ENCODE measurements at places on chromosomes 3 and 15.

DNA sequence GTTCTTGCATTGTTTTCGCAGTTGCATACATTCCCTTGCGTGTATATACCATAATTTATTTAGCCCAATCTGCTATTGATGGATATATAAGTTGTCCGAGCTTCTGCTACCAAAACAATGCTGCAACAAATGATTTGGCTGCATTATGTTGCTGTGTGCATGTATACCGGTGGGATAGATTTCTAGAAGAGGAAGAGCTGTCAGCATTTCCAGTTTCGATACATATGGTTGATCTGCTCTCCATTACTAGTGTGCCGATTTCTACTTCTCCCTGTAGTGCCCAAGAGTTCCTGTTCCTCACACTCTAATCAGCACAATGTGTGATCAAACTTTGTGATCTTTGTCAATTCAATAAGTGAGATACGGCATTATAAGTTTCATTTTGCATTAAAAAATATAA lies 92.8 kb upstream of the NMNAT3 start:
- no peak for DNase-seq

DNA sequence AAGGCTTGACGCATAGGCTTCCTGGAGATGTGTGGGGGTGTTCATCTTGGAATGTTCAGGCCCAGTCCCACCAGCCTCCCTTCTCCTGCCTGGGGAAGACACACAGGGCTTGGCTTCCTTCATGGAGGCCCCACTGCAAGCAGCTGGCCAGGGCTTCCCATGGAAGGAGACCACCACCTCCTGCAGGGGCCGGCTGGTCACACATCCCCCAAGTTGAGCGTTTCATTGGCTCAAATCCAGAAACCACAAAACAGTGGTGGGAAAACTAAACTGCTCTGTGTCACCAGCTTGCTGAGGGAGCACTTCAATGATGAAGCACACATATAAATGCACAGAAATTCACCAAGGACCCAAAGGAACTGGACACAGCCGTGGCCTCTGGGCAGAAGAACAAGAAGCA lies 8.3 kb downstream of the IQSEC1 start:
- no peak for DNase-seq

DNA sequence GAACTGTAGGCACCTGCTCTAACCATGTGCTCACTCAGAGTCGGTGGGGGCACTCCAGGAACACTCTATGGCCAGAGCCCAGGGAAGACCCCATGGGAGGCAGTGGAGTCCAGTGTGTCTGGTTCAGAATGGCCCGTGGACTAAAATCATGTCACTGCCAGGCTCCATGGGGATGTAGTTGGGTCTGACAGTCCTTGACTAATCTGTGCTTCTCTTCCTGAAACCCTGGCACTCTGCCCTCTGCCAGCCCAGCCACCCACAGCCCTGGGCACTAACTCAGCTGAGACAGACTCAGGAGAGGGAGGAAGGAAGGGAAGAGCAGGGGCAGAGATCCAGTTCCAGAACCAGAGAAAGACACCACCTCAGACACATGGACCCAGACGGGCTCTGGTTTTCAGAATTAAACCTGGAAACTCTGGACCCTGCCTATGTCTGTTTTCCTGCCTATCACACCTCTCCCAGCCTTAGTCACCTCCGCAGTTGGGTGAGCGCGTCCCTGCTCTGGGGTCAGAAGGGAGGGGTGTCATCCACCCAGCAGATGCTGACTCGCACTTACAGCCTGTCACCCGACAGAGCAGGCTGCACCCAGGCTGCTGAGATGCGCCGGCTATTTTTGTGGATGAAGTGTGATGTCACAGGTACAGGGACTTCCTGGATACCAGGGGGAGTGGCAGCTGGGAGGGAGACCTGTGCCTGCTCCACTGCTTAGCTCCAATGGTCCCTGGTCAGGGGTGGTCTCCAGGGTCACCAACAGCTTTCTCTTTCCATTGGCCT lies 56.8 kb upstream of the INSYN1 start:
- no peak for DNase-seq

- no peak for DNase-seq
Observed at GRCh38 chr3:10389339-10389738, 68.4 kb upstream of the SEC13 start.

DNA sequence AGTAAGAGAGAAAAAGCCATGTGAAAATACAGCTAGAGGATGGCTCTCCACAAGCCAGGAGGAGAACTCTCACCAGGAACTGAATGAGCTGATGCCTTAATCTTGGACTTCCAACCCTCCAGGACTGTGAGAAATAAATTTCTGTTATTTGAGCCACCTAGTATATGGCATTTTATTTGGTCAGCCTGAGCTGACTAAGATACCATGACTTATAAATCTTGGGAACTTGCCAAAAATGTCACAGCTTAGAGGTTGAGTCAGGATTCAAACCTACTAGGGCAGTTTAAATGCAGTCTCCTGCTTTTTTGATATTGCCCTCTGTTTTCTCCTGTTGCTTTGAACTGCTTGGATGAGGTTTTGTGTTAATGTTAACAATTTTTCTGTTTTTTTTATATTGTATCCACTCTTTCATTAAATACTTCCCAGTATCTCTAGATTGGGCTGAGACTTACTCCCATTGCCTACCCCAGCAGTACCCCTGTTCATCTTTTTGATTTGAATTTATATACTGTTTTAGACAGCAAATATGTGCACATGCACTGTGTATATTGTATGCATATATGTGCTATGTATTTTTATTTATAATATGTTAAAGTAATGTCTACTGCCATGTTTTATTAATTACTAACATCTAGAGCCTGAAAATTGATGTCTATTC lies 1223.2 kb downstream of the OTOL1 start:
- DNase-seq = no peak
